ENCODE measurements at places on chromosomes 1 and 21.

DNA sequence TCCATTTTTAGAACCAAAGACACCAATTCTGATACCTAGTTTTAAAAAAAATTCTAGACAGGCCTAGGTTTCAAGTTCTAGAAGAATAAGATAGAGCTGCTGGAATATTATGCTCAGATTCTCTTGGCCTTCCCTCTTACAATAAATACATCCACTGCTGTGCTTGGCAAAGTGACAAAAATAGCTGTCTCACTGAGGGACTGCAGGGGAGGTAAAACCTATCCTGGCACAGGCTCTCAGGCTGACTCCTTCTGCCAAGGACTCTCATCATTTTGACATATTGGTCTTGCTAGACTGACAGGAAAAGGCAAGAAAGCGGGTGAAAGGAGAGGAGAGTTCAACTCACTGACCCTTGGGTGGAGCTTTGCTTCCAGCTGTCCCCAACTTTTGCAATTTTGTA, 197.0 kb upstream of the LHX8 start:
- no peak for DNase-seq

DNA sequence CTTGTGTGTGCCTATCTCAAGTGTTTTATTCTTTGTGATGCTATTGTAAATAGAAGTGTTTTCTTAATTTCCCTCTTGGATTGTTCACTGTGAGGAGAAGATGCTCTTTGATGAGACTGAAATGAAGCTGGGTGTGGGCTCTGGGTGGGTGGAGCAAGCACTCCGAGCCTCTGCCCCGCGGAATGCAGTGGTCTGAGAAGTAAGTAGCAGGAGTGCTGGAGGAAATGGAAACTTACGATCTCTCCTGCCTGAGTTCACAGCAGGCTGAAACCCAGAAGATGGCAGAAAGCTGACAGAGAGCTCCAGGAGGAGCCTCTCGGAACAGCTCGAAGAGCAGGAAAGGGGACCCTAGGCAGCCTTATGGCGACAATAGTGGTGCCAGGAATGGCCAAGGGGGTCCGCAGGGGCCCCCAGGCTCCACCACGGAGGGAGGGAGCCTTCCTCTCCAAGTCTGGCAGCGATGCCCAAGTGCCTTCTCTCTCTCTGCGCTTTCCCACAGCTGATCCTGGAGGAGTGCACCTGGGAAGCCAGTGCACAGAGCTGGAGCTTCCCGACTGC, 126.8 kb upstream of the COL6A1 start:
- DNase-seq = no peak

GRCh38 chr21:31268090-31268489, 76.0 kb downstream of the TIAM1 start:
- DNase-seq = no peak

DNA sequence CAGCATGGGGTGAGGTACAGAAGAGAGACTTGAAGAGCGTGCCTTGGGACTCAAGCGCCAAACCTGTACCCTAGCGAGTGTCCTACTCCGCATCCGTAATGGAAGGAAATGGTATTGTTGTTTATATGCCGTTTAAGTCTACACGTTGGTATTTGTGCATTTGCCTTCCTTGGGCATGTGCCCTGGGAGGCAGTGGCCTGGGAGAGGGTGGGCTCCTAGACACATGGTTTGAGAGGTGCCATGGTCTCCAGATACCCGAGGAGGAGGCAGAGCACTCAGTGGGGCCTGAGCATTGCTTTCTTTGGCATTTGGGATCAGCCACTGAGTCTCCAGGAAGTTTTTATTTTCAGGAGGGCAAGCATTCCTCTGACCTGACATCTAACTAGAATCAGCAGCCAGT, 6.5 kb downstream of the ZNF672 start:
- DNase-seq = no peak

- peak; percentile 67 for DNase-seq
These were observed 210.3 kb downstream of the SLC35F3 start for GRCh38 chr1:234114648-234115307.

DNA sequence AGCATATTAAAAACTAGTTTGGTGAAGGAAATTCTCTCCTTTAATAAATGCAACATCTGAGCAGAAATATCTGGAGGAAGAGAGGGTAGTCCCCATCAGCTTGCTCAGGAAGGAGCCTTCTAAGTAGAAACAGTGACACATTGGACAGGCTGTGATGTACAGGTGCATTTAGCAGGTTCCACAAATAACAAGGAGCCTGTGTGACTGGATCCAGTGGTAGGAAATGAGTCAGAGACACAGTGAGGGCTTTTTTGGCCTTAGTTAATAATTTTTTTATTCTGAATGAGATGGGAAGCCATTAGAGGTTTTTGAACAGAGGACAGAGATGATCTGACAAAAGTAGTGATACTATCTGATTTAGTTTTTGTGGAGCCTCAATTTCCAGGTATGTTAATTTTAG, 738.9 kb upstream of the PTBP2 start:
- DNase-seq = no peak

GRCh38 chr1:109935451-109935900, 24.8 kb downstream of the CSF1 start:
- DNase-seq = no peak

GRCh38 chr1:5502311-5503194, 489.7 kb downstream of the NPHP4 start:
- DNase-seq = no peak

DNA sequence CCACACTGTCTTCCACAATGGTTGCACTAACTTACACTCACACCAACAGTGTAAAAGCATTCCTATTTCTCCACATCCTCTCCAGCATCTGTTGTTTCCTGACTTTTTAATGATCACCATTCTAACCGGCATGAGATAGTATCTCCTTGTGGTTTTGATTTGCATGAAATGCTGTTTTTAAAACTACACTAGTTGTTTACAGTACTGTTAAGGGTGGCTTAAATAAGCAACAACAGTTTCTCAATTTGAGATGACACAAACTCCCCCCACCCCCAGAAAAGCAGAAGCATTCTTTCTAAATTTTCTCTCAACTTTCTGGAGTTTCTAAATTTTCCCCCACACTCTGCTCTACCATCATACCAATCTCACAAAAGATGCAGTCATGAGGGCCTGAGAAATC, 7.1 kb upstream of the SLAMF7 start:
- DNase-seq = no peak
